Parietal lobe (tissue), 2 donors: ENCODE measurements at places on chromosomes 1 and 21. TPM values are rescaled to one million over a fixed set of nuclear protein-coding genes. Genes with fewer than 3 reads are reported as not detected.

Gene SELL
- total RNA-seq: 0.31 TPM

Gene ZNF687
- total RNA-seq: 8.8 TPM

Gene IL19
- total RNA-seq: not detected

Gene VHLL
- total RNA-seq: 1.3 TPM

Gene PYHIN1
- total RNA-seq: not detected

Gene LYPD8
- not detected for total RNA-seq

Gene TMCC2
- total RNA-seq: 46.3 TPM

Gene TBX15
- 0.31 TPM for total RNA-seq

Gene FBLIM1
- 13.8 TPM for total RNA-seq

Gene CLCN6
- 29.7 TPM for total RNA-seq

Gene CD1C
- total RNA-seq: not detected

Gene FAAH
- total RNA-seq: 36.0 TPM

Gene DNM3
- 133 TPM for total RNA-seq

Gene ADAMTSL4
- 0.31 TPM for total RNA-seq

Gene USP24
- 150 TPM for total RNA-seq

Gene RPE65
- 0.31 TPM for total RNA-seq

Gene NOS1AP
- total RNA-seq: 16.6 TPM

Gene CNR2
- total RNA-seq: not detected

Gene MIXL1
- not detected for total RNA-seq

Gene AVPR1B
- not detected for total RNA-seq

Gene PARS2
- total RNA-seq: 2.8 TPM

Gene LHX8
- total RNA-seq: 0.31 TPM
